ENCODE measurements at places on chromosomes 4 and X.
A peak's percentile ranks its signal among the peaks of the same experiment; 100 is the strongest.

DNA sequence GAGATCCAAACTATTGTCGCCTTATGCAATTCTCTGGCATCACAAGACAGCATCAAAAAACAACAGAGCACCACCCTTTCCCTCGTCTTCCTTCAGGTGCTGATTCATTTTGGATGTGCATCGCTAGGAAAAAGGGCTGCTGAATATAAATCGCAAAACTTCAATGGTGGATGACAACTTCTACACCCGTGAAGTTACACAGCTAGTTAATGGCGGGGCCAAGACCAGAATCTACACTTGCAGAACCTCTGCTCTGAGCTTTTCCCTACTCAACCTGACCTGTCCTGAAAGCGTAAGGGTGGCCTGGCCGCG lies 674 bp downstream of the GNPDA2 start:
- DNase-seq = no peak

DNA sequence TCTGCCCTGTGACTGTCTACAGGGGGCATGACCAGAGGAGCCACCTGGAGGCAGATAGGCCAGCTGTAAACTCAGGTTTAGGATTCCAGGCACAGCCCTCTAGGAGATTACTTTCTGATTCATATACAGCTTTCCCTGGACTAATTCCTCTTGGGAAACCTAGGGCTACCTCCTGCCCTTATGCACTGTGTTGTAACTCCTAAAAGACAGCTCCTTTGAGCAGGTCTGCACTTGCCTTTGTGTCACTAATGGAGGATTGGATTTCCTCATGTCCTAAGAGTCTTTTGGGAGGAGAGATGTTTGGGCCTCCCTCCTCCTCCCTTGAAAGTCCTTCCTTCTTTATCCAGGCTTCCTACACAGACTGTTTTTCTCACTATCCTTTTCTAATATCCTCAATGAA lies 202.0 kb downstream of the PCDH19 start:
- DNase-seq = no peak

- no peak for DNase-seq
Measured at GRCh38 chr4:26701786-26702227, 117.9 kb downstream of the TBC1D19 start.

DNA sequence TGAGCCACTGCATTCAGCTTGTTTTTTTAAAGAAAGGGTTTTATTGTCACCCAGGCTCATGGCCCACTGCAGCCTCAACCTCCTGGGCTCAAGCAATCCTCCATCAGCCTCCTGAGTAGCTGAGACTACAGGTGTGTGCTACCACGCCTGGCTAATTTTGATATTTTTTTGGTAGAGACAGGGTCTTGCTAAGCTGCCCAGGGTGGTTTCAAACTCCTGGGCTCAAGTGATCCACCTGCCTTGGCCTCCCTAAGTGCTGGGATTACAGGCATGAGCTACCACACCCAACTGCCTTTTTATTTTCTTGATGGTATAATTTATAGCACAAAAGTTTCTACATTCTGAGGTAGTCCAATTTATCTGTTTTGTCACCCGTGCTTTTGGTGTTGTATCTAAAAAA lies 38.9 kb downstream of the SAT1 start:
- DNase-seq = no peak

DNA sequence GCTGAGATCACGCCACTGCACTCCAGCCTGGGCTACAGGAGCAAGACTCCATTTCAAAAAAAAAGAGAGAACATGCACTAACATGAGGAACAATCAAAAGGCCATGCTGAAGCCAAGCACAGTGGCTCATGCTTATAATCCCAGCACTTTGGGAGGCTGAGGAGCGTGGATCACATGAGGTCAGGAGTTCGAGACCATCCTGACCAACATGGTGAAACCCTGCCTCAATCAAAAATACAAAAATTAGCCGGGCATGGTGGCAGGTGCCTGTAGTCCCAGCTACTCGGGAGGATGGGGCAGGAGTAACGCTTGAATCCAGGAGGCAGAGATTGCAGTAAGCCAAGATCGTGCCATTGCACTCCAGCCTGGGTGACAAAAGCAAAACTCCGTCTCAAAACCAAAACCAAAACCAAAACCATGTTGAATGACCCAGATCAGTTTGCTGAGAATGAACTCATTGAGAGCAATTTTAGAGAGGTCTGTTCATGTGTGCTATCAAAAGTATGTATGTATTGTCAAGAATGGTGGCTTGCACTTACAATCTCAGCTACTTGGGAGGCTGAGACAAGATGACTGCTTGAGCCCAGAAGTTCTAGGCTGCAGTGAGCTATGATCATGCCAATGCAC lies 44.8 kb downstream of the PDS5A start:
- DNase-seq = no peak

DNA sequence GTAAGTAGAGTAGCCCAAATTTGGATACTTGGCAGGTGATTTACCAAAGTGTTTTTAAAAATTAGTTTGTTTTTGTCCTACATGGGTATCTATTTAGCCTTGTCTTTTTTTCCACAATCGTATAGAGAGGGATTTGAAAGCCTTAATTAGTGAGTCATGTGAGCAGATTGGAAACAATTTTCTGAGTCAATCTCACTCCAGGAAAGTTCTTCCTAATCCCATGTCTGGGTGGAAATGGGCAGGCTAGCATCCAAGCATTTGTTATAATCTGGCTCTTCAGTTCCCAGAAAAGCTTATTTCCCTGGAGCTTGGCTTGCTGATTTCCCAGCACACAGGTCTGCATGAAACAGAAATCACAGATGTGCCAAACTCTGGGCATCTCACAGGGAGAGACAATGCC lies 426.9 kb upstream of the BOD1L1 start:
- DNase-seq = no peak

GRCh38 chr4:5683566-5683965 lies 24.8 kb downstream of the EVC2 start:
- DNase-seq = no peak

- no peak for DNase-seq
Measured at GRCh38 chr4:123580981-123581664, 184.5 kb downstream of the SPRY1 start.

- no peak for DNase-seq
Measured at GRCh38 chr4:173205656-173206055, 37.0 kb downstream of the GALNT7 start.

GRCh38 chr4:139297001-139297410 lies 4.3 kb upstream of the NAA15 start:
- DNase-seq = no peak

DNA sequence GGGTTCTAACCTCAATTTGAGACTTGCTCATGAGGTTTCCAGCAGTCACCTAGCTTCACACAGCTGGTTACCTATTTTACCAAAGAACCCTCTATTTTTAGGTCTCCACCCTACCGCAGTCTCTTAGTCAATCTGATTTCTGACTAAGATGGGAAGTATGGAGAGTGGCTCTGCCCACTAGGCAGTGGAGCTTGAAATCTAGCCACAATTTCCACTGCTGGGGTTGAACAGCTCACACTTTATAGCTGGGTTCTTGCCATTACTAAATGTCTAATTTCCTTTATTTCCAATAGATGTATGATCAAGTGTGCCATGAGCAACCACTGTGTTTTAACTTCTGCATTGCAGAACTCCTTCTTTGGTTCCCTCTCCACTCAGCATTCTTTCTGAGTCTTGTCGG lies 43.1 kb downstream of the GASK1B start:
- no peak for DNase-seq

GRCh38 chr4:100738196-100739165 lies 220.7 kb upstream of the EMCN start:
- no peak for DNase-seq

DNA sequence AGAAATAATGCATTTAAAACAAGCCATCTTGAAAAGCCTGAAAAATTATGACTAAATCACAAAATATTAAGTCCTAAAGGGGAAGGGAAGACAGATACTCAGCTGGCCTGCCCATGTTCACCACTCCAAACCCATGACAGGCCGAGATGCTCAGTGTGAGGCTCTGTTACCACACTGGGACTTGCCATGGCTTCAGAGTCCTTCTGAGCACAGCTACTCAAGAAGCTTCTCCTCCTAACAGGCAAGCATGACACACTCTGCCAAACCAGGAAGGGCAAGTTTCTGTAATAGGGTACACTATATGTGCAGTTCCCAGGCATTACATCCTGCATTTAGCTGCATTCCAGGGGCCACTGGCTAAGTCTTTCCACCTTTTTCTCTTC lies 34.0 kb upstream of the CYBB start:
- no peak for DNase-seq

DNA sequence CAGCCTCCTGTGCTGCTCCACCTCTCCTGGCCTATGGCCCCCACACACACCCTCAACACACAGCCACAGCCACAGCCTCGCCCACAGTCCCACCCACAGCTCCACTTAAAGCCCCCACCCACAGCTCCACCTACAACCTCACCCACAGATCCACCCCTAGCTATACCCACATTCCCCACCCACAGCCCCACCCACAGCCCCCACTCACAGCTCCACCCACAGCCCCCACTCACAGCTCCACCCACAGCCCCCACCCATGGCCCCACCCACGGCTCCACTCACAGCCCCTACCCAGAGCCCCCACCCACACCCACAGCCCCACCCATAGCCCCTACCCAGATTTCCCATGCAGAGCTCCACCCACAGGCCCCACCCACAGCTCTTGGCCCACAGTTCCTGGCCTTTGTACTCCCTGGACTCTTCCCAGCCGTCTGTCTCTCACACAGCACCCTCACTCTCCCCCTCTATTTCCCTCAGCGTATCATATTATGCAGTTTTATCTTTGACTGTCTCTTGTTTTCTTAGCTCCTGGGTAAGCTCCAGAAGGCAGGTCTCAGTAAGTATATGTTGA lies 322.5 kb downstream of the EVC2 start:
- no peak for DNase-seq

DNA sequence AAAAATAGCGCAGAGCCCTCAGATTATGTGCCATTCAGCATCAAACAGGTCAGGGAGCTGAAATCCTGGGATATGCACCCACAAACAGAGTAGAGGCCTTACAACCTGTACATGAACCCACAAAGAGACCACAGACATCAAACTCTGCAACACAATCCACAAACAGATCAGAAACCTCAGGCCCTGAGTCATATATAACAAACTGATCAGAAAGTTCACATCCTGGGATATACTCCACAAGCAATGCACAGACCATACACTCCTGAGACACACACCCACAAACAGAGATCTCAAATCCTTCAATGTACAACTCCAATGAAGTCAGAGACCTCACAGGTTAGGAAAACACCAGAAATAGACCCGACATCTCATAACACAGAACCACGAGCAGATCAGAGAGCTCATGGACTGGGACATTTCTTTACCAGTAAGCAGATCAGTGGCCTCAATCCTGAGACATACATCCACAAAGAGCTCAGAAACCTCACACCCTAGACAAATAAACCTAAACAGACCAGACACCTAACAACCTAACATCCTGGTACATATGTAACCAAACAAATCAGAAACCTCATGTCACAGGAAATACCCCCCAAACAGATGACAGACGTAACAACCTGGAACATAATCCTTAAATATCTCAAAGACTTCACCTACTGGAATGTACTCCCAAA lies 24.2 kb downstream of the SUV39H1 start:
- no peak for DNase-seq

DNA sequence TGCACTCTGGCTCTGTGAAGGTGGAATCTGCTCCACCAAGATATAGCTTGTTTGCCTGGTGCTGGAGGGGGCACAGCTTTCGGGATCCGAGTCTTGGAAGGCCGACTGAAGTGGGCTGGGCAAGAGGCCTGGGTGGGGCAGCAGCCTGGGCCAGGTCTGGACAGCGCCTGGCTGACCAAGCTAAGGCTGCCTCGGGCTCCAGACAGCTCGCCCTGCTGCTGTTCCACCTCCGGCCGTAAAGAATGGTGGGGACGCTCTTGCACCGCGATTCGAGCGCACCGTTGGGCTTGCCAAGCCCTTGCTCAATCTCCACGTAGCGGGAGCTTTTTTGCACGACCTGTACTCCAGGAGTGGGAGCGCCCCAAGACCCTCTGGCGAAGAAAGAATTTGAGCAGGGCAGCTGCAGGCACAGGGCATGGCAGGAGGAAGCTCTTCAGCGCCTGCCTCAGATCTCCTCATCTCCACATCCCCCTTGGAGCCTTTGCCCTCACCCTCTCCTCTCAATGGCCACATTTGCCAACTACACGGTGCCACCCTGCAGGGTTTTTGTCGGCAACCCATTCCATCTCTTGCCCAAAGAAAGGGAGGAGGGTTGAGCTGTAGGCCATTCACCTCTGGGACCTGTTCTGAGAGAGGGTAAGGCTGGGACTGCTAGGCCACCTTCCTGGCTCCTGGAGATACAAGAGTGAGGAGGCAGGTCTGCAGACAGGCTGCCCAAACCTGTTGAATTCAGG lies 18.9 kb downstream of the CNGA2 start:
- peak; percentile 27 for DNase-seq

- DNase-seq = no peak
Measured at GRCh38 chr4:16224264-16225166, 1.8 kb downstream of the TAPT1 start.

GRCh38 chrX:12986164-12986779 lies 11.4 kb downstream of the TMSB4X start:
- no peak for DNase-seq

- no peak for DNase-seq
Measured at GRCh38 chr4:7705062-7705461, 234.6 kb downstream of the AFAP1 start.

GRCh38 chr4:135191596-135191995 lies 990.0 kb upstream of the PABPC4L start:
- DNase-seq = no peak

GRCh38 chrX:137236837-137237236 lies 203.0 kb upstream of the GPR101 start:
- DNase-seq = no peak

DNA sequence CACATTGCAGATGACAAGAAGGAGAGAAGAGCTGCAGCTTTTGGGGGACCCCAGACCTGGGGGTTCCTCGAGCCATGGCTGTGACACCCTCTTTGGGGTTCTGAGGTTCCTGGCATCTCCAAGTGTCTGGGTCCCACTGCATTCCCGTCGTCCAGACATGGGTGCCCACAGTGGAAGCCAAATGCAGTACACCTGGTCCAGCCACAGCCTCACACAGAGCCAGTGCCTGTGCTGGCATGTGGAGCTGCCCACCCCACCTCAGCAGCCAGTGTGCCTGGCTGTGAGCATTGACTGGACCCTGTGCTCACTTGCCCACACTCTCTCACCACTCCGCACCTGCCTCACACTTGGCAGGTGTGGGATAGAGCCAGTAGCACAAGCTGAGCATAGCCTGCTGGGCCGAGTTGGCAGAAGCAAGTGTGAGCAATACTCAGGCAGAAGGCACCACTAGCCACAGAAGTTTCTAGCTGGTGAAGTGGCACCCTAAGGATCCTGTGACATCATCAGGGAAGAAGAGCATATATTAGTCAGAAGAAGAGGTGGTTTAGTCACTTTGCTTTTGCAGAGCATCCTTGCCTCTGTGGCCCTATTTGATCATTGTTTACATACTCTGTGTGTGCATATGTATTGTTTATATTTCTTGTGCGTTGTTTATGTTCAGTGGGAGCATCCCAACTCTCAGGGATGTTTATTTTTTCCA lies 65.0 kb upstream of the MAGEB2 start:
- DNase-seq = no peak

GRCh38 chr4:3599951-3600350 lies 67.7 kb upstream of the LRPAP1 start:
- no peak for DNase-seq

- no peak for DNase-seq
Measured at GRCh38 chrX:137573324-137574101, 7.6 kb downstream of the ZIC3 start.

- no peak for DNase-seq
Measured at GRCh38 chr4:104989371-104989770, 157.3 kb upstream of the TET2 start.
